ENCODE measurements at places on chromosomes 5 and 9.

- no peak for DNase-seq
Measured at GRCh38 chr9:111096051-111096450, 57.8 kb upstream of the LPAR1 start.

DNA sequence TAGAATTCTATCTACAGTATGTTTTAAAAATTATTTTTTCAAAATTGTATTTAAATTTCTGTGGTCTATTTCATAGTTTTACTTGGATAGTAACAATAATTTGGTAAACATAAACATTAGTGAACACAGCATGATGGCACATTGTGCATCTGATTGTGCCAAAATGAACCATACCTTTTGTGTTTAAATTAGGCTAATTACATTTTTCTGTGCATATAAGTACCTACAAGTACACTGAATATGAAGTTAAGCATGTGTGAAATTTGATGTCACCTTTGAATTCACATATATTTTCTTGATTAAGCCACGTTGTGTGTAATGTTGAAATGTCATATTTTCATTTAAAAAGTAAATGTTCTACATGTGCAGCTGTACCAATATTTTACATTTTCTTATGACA lies 13.4 kb downstream of the PBX3 start:
- no peak for DNase-seq

DNA sequence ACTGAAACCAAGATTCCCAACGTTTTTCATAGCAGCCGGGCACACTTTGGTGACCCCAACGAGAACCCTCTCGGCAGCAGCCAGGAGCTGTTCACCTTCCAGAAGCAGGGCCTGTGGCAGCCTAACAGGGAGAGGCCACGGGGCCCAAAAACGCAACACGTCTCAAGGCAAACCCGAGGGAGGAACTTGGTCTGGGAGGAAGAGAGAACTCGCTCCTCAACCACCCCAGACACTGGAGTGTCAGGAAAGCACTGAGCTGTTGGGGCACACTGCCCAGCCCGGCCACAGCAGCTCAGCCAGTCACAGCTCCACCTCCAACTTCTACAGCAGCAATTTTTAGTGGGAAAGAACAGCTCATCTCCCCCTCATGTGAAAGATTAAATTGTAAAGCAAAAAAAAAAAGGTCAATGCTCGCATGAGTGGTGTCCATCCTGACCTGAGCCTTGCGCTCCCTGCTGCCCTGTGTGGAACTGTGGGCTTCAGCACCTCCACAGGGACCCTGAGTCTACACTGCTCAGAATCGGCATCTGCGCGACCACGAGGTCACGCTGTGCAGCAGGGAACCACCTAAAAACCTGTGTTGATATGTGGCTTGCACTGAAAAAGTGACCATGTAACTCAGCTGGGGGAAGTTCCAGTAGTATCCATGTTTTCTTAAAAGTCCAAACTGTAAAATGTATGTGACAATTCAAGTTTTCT lies 55.0 kb downstream of the IPPK start:
- no peak for DNase-seq

DNA sequence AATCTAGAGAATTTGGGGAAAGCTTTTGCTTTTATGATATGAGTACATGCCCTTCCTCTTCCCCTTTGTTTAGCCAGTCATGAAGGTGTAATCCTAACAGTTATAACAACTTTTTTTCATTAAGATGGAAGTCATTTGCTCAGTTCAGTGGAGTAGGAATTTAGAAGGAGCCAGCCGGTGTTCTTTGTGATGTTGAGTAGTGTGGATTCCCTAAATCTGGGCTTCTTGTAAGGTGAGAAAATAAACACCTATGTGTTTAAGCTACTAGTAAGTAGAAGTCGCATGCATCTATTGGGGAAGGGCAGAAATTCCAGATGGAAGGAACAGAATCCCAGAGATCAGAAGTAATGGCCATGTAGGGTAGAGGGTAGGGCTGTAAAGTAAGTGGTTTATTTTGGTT lies 13.6 kb upstream of the CNTLN start:
- no peak for DNase-seq

DNA sequence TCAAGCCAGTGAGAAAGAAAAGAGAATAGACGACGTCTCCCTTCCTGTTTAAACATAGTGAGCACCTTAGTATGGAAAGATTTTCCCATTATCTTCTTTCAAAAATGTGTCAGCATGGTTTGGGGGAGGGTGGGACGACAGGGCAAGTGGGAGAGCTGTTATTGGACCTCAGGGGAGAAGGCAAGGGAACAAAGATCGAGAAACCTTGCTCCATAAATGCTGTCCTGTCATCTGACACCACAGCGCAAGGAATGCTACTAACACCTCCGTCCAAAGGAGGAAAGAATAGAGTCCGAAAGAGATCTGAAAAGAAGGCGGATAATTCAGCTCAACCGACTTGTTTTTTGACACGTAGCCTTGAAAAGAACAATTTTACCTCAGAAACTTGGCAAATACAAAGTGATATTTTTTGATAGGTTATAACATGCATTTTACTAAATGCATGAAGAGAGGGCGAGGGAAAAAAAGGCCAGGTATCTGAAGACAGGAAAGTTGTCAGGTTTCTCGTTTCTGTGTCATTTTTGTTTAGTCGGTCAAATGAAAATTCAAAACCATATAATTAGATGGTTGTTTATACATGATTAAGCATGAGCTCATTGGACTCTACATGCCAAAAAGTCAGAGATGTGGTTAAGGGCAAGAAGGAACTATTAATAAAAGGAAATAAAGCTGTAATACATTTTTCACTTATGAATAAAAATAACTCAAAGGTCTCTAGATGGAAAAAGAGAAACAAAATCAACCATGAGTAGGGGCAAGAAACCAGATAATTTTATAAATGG lies 155.7 kb downstream of the GLIS3 start:
- no peak for DNase-seq

- no peak for DNase-seq
Measured at GRCh38 chr9:16450578-16450977, 419.9 kb downstream of the BNC2 start.

DNA sequence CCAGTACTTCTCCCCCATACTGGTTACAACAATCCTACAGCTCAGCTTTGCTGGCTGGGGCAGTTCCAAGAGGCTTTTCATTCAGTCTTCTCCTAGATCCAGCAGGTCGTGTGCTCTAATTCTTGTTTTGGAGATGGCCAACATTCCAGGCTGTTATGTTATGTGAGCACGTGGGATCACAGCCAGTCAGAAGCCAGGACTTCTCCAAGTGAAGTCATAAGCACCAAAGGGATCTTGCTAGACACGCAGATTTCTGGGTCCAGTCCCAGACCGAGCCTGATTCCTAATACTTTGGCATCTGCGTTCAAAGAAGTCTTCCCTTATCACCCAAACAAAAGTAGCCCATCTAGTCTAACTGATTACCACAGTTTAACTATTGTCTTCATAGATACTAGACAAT lies 1.4 kb upstream of the LARP1 start:
- DNase-seq: no peak

DNA sequence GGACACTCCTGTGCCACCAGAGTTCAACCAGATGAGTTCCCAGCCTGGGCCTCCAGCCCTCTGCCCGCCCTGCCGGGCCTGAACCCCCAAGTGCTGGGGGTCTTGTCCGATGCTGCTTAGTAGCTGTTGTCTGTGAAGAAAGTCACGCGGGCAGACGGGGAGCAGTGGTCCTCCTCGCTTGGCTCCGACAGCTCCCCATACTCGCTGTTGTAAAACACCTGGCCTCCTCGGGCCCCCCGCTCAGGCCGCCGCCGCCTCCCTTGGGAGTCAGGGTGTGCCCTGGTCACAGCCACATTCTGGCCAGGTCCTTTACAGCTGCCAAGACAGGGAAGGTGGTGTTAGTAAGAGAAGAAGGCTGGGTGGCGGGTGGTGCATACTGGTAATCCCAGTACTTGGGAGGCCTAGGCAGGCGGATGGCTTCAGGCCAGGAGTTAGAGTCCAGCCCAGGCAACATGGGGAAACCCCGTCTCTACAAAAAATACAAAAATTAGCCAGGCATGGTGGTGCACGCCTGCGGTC lies 11.8 kb upstream of the SCGB3A1 start:
- no peak for DNase-seq

DNA sequence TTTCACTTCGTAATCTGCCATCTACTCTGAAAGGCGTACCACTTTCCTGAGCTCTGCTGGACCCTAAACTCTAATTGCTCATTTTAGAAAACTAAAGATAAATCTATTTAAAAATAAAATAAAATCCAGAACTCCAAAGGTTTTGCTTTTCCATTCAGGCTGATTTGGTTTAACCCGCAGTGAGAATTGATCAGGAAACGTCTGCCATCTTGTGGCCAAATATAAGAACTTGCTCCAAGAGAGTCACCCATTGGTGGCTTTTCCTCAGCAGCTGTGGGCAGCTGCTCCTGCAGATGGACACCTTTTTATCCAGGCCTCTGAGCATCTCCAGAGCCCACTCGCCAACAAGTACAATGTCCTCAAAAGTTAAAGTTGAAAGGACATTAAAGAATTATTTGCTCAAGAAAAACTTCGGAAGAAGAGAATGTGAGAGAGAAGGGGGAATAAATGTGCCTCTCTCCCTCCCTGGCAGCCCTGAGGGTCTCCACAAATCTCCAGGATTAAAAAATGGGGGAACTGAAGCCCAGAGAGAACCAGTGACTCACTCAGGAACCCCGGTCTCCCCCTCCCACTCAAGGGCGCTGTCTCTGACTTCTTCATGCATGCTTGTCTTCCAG lies 4.1 kb downstream of the SAXO1 start:
- no peak for DNase-seq
